ENCODE measurements at places on chromosomes 2 and 18.

- DNase-seq: no peak
Measured at GRCh38 chr2:58866040-58866439, 624.9 kb upstream of the FANCL start.

- no peak for DNase-seq
Measured at GRCh38 chr2:234329202-234329960, 167.5 kb downstream of the ARL4C start.

- DNase-seq: no peak
Measured at GRCh38 chr2:110770959-110771431, 38.6 kb downstream of the ACOXL start.

- DNase-seq: no peak
Measured at GRCh38 chr2:113148606-113149552, 21.5 kb downstream of the IL1RN start.

GRCh38 chr2:133641497-133641896, 73.2 kb upstream of the NCKAP5 start:
- DNase-seq: no peak

DNA sequence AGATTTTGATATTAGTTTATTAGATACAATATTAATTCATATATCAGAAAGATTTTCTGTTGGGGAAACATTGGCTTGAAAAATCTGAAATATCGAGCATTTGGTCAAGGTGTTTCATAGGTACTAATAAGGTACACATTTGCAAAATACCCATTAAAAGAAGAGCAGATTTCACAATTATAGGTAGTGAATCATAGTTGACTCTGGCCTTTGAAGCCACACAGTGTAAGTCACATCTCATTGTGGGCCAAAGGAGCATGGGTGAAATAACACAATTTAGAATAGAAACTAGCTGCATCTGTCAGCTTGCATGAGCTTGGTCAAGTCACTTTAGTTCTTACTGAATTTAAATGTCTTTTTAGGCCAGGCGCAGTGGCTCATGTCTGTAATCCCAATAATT, 4.9 kb downstream of the KDM3A start:
- no peak for DNase-seq

- no peak for DNase-seq
Measured at GRCh38 chr2:42069568-42069967, 21.7 kb downstream of the PKDCC start.

DNA sequence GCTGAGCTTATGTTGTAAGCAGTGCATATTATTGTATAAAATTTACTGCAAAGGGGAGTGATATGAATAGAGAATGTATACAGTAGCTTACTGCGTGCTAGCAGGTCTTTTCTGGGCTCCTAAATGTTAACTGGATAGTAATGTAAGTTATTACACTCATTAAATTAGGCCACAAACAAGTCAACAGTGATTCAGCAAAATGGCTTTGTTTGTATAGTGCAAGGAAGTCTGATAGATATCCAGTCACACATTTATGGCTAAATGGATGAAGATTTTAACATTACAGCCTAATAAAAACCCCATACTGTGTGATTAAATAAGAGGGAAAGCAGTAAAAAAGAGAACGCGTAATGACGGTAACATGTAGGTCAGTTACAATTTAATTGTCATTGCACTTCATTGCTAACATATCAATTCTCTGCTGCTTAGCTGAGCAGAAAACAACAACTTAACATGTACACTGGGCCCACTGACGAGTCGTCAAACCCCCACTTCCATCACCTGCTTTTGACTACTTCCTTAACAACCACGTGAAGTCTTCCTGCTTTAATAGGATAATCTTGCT, 665.0 kb upstream of the FANCL start:
- DNase-seq: no peak

GRCh38 chr2:181275643-181276070, 181.5 kb upstream of the ITGA4 start:
- peak; percentile 1 for DNase-seq

GRCh38 chr2:11669454-11670291, at the start of gene NTSR2:
Gene NTSR2 (minus strand): TSS chr2:11670195. CDS start chr2:11670129, 66 bp downstream.
- no peak for DNase-seq

- DNase-seq: no peak
Measured at GRCh38 chr2:39849064-39849463, 70.0 kb upstream of the THUMPD2 start.

DNA sequence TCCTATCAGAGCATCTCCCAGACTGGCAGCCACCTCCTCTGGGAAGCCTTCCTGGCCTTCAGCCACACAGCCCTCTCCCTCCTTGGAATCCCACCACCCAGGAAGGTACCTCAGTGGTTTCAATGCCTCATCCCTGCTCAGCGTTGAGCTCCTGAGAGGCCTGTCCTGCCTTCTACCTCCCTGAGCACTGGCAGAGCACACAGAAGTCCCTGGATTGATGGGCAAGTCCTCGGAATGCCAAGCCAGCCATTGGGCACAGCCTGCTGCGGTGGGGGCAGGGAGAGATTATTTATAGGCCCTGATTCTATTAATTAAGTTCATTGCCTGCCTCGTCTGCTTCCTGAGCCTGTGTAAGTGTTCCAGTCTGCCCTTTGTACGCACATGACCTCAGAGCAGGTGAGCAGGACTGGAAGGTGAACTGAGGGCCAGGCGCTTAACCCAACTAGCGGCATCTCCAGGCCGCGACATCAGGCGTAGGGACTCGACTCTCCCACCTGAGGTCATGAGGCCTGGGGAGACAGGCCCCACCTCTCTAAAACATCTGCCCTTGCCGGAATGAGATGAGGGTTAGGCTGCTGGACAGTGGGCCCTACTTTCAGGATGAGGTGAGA, 63.4 kb downstream of the SMAD7 start:
- DNase-seq: no peak

DNA sequence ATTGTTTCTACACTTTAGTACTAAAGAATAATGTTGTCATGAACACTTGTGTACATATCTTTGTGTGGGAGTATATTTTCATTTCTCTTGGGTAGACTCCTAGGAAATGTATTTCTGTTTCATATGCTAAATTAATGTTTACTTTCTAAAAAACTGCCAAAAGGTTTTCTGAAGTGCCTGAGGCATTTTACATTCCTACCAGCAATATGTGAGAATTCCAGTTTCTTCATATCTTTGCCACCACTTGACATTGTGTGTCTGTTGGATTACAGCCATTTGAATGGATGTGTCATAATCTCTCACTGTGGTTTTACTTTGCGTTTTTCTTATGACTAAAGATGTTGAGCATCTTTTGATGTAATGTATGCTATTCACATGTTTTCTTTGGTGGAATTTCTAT, 428.2 kb upstream of the KCNH7 start:
- no peak for DNase-seq

- no peak for DNase-seq
Measured at GRCh38 chr2:239377591-239377990, 23.2 kb downstream of the HDAC4 start.

GRCh38 chr2:40448476-40449079, 3.3 kb downstream of the SLC8A1 start:
- DNase-seq: no peak

DNA sequence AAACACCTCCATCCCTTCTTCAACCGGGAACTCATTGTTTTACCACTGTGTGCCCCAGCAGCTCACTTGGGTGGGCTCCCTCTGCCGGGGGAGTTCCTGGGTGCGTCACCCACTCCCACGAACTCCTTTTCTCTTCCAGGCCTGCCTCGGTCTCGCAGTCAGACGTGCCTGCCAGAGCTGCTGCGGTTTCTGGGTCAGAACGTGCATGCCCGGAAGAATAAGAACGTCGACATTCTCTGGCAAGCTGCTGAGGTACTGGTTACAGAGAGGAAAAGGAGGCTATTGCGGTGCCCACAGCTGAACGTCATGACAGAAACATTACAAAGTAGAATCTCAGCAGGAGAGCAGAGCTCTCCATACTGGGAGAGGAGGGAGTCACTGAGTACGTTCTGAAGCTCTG, 35.6 kb downstream of the COA5 start:
- no peak for DNase-seq

GRCh38 chr2:9772999-9773902, 70.0 kb upstream of the TAF1B start:
- DNase-seq: no peak

DNA sequence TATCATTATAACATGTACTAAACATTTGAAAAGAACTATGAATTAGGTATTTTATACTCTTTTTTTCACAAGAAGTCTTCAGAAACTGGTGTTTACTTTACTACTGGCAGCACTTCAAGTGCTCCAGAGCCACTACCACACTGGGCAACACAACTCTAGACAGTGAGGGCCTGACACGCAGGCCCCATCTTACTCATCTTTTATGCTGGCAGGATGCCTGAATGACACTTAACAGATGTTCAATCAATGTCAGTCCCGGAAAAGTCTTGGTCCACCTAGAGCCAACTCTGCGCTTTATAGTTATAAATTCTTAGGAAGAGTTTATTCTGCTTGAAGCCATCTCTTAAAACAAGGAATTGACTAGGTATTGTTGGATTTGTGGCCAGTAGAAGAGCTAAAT, 8.7 kb upstream of the WIPF1 start:
- DNase-seq: no peak

DNA sequence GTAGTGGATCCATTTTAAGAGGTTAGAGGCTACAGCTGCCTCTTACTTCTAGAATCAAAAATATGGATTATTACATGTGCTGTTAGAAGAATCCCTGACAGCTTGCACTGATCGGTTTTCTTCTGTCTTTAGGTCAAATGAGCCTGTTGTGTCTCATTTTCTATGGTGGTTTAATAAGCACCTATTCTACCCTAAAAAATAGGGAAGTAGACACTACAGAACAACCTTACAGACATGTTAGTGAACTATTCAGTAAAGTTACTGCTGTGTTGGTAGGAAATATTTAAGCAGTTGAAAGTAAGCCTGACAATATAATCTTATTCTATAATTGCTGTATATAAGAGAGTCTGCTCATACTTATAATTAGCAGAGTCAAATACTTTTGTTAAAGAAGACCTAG, 168.5 kb upstream of the NOSTRIN start:
- DNase-seq: no peak

GRCh38 chr2:101277111-101277510, 24.4 kb downstream of the CNOT11 start:
- DNase-seq: no peak

- DNase-seq: no peak
Measured at GRCh38 chr2:46956981-46957531, 41.5 kb upstream of the MCFD2 start.

DNA sequence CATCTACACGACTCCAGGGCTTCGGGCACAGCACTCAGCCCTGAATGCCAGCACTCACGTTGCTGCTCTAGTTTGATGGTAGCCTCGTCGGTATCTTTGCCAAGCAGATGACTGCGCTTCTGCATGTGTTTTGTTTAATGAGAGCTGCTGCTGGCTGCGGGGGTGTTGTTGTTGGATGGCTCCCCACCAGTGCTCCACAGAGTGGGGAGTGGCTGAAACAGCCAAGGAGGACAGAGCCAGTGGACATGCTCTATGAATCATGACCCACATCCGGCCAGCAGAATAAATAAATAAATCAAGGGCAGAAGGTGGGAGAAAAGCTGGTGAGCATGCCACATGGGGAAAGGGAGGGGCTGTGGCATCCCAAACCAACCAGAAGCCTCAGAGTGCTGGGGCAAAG, 131.2 kb upstream of the SOX11 start:
- no peak for DNase-seq

- DNase-seq: no peak
Measured at GRCh38 chr18:59616501-59616900, 80.7 kb downstream of the CCBE1 start.

- DNase-seq: no peak
Measured at GRCh38 chr2:85037622-85038021, 66.7 kb downstream of the KCMF1 start.

GRCh38 chr2:23384551-23385343, at the start of gene KLHL29:
Gene KLHL29 (plus strand): TSS chr2:23385179. CDS start chr2:23562197, 177,018 bp downstream.
- peak; percentile 28 for DNase-seq

DNA sequence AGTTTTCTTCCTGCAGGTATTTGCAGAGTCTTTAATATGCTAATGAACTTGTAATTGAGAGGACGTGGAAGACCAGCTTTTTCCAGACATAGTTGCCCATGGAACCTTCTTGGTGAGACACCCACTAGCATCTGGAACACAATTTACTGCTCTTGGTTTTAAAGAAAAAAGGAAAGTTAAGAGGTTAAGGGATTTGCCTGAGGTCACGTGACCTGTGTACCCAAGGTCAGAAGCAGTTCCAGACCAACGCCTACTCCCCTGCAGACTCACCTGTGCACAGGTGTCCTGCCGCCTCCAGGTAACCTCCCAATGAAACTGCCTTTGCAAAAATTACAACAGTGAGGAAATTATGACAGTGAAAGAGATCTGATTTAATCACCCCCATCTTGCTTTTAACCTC, 172.7 kb downstream of the ANAPC1 start:
- DNase-seq: no peak

DNA sequence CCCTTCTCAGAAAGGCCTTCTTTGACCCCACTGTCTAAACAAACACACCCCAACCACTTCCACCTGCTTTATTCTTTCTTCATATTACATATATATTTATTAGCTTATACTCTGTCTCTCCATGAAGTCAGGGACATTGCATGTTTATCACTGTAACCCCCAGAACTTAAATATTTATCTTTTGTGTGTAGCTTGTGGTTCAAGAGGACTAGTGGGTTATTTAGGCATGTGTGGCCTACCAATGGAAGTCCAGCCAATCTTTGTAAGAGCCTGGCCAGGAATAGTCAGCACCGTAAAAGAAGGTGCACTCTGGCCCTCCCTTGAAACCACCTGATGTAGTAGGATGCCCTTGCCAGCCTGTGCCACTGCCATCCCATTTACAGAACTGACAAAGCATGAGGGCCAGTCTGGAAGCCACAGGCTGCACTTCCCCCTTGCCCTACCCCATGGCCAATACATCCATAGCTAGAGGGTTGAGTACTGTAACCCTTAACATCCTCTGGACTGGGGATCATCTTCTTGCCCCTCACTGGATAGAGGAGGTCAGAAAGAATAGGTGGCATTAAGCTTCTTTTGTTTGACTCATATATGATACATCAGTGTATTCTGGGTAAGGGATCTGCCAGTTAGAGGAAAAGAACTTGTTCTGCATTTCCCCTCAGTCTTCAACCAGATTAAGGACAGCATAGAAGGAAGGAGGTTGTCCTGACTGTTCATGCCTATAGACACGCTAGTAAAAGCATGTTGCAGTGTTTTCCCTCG, 4.9 kb downstream of the NEMP2 start:
- no peak for DNase-seq

- DNase-seq: peak; percentile 14
Measured at GRCh38 chr2:172253190-172254052, 150.7 kb upstream of the DLX2 start.

DNA sequence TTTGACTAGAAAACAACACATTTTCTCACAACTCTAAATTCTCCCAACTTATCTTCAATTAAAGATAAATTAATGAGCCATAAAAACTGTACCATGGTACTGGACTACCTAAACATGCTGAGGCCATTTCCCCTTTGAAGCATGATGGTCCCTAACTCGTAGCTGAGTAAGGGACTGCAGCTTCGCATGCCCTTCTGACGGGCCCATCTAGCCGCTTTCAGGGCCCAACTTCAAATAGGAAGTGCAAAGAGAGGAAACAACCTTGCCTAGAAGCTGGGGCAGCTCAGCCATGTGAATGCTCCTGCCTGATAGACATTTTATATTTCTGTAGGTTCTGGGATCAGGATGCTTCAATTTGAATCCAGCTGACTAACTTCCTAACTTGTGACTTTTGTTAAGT, 72.4 kb downstream of the ZEB2 start:
- no peak for DNase-seq

Measured in stimulated activated CD4-positive, alpha-beta T cell treated with anti-CD3 and anti-CD28 coated beads, Interleukin-1b, Interleukin-23, amount 100 ng/mL, for 1 hour (primary cell).